NCI-H524 treated with DMSO at 0.1 percent for 48 hours (cell line): ENCODE measurements at places on chromosomes 16 and 17.

DNA sequence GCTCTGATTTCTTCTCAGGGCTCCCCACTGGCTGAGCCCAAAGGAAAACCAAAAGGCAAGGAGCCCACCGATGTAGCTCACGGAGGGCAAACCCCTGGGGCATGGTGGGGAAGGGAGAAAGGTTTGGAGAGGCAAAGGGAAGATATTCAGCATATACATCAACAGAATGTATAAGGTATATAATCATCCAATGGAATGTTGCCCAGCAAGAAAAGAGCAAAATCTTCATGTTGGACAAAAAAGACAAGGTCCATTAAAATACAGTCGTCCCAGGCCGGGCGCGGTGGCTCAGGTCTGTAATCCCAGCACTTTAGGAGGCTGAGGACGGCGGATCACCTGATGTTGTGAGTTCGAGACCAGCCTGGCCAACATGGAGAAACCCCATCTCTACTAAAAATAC lies 1.6 kb downstream of the CPPED1 start:
- DNase-seq: no peak

DNA sequence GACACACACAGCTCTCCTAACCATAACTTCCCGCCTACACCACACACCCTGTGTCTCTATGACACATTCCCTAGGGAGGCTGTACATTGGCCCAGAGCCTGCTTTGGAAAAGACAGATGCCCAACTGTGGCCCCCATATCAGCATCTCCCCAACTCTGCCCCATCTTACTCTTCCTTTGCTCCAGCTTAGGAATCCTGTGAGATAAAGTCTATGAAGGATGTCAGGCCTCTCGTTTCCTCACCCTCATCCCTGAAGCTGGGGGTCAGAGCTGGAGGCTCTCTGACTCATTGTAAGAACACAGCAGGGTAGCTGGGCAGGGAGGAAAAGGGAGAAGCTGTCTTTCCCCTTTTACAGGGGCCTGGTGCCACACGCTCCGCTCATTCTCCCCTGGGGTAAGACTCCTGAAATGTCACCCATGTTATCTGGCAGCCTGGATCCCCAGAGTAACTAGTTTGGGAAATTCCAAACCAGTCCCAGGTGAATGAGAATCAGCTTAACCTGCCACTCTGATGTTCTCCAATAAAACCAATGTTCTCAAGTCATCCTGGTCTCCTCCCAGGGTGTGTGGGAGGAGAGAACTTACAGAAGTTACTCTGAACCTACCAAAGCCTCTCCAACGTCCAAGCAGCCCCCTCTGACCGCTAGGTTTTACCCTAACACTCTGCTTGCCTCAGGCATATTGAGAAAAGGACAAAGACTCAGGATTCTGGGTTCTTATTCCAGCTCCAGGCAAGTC lies 2.8 kb downstream of the RAPGEFL1 start:
- no peak for DNase-seq

DNA sequence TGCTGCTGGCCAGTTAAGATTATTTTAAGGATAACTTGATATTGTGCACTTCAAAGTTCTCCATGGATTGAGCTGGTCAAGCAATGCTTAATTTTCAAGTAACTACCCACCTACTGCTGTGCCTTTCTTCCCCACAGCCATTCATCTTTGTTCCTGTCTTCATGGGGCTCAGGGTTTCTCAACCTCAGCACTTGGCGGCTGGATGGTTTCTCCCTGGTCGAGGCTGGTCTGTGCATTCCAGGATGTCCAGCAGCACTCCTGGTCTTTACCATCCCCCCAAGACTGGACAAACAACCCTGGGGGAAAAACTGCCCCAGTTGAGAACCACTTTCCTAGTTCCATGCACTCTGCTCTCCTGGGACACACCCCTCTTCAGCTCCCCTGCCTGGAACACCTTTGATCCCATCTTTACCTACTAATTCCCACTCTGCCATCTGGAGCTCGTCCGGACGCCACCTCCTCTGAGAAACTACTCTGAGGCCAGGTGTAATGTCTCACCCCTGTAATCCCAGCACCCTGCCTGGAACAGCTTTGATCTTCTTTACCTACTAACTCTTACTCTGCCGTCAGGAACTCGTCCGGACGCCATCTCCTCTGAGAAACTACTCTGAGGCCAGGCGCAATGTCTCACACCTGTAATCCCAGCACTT lies 81.5 kb downstream of the NXN start:
- DNase-seq: no peak

DNA sequence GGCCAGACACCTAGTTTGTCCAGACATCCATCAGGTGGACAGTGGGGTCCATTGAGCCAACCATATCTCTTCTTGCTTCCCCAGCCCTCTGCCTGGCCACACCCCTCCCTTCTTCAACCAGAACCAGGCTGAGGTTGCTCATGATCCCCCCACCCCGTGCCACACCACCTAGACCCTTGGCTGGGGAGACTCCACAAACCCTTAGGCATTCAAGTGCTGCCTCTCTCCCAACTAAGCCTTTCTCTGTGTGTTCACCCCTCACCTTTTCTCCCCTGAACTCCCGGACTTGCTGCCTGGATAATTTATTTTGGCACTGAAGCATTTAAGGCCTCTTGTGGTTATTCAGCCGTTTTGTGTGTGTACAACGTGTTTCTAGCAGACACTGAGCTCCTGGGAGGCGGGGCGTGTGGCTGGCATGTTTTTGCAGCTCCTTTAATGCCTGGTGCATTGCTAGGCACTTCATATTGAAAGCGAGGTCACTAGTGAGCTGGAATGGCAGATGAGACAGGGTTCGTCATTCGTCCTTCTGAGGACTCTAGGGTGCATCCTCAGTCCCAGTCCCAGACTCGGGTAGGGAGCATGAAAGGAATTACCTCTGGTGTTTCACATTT lies 28.7 kb downstream of the CACNA1G start:
- DNase-seq: no peak

- DNase-seq: no peak
These were observed 235.7 kb downstream of the STX8 start for GRCh38 chr17:9339958-9340357.

DNA sequence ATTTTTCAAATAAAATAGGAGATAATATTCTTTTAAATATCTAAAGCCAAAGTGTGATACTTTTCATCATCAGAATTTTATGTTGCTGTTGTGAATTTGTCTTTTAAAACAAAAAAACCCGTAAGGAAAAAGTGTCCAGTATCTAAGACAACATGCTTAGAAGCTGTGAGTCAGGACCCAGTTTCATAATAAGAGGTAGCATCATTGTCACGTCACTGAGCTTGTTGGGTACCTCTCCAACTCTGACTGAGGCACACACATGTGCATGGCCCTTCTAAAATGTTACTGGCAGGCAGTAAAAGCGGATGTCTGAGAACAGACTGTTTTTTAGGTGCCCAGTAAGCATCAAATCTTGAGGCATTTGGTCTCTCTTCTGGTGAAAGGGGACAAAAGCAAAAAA lies 2.5 kb downstream of the CIAPIN1 start:
- no peak for DNase-seq

DNA sequence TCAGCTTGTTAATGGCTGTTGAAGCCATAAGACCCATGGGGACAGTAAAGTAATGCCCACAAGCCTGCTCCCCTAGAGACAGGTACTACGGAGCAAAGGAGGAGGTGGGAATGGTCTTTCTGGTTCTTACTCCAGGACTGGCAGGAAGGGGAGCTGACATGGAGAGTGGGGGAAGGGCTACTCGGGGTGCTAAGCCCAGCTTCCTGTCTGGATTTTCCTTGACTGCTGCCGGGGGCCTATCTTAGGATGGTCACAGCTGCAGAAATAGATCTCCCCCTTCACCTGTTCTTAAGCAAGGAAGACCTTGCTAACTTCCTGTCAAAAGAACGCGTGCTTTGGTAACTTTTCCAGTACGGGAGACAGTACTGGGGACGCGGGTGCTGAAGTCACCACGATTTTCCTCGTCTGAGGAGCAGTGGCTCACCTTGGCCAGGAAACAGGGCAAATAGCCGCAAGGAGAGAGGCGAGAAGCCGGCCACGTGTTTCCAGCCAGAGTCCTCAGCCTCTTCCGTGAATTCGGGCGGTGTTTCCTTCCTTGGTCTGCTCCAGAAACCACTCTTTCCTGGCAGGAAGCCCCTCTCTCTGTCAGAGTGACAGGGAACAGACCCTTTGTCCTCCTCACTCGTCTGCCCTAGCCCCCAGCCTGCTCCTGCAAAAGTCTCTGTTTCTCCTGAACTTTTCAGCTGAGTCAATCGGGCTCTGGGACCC lies 656 bp upstream of the PRR29 start:
- no peak for DNase-seq
